ELR (cell line): ENCODE measurements at places on chromosomes 16 and 17.

DNA sequence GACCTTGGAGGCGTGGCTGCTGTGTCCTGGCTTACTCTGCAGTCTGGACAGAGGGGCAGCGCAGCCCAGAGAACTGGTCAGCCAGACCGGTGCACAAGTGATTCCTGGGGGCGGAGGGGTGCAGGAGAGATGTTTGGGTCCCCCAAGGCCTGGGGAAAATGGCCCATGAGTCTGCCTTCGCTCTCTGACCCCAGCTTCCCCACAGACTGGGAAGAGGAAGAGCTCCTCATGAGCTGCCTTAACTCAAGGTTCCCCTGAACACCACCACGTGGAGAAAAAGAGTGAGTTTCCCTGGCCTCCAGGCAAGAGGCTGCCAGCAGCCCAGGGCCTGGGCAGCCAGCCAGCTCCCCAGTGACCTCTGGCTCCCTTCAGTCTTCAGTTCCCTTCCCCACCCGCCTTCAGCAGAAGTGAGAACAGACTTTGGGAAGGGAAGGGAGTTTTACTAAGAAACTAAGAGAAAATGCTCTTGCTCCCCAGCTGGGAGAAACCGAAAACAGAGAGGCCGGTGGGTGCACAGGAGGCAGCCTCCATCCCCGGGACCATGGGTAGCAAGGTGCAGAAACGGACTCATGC is 2.0 kb upstream of the C17orf99 start:
- peak; percentile 73 for DNase-seq

- no peak for DNase-seq
Measured at GRCh38 chr16:53043986-53044601, 8.6 kb downstream of the CHD9NB start.

GRCh38 chr17:73686126-73686525 is 41.9 kb upstream of the SDK2 start:
- no peak for DNase-seq

GRCh38 chr16:50313596-50314478 is 47.5 kb downstream of the ADCY7 start:
- DNase-seq = no peak

- DNase-seq = no peak
Measured at GRCh38 chr16:15641753-15642556, 999 bp downstream of the MARF1 start.
